Activated CD8-positive, alpha-beta memory T cell treated with anti-CD3 and anti-CD28 coated beads for 4 hours (primary cell): ENCODE measurements at places on chromosomes 7 and 10.

- no peak for DNase-seq
These were observed 35.9 kb upstream of the INHBA start for GRCh38 chr7:41738806-41739205.

- no peak for DNase-seq
These were observed 35.2 kb downstream of the CREB3L2 start for GRCh38 chr7:137966641-137967142.

DNA sequence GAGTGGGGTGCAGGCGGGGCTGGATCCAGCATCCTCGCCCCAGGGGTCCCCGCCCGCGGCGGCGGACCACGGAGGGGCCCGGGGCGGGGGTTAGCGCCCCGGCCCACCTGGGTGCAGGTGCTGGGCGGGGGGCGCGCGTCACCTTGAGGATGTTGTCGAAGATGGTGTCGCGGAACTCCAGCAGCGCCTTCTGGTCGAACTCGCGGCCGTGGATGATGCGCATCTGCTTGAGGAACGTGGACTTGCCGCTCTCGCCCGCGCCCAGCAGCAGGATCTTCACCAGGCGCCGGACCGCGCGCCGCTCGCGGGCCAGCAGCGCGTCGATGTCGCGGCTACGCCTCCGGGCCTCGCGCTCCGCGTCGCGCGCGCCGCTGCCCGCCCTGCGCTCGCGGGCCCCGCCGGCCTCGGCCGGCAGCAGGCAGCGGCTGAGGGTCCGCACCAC, 376 bp downstream of the GNA12 start:
- DNase-seq = no peak

DNA sequence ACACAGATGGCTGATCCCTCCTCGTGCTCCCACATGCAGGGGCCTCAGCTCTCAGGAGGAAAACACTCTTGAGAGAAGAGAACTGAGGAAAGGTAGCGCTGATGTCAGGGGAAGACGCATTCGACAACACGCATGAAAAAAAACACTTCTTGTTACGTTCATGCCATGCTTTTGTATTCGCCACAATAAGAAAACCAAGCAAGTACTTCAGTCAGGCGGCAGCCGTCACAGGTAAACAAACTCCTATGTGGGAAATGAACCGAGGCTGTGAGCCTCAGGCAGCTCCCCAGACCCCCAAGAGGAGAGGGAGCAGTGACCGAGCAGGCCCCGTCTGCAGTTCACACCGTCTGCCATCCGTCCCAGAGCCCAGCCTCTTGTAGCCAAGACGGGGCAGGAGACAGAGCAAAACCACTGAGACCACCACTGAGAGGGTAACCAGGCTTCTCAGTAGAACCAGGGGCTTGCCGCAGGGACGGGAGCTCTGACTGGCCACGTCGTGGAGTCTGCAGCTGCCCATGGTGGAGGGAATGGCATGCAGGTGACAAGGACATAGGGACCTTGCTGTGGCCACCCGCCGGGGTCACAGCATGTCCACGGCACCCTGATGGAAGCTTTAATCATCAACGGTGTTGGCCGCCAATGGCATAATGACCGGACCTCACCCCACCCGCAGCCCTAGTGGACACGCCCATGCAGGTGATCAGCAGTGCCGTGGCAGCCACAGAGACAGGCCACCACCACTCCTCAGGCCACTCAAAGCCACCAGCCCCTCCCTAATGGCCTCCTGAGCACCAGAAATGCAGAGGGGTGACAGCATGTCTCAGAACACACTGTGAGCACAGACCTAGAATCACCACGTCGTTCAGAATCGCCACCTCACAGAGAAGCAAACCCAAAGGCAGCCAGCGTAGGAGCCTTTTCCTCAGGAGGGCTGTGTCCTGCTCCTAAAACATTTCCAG, 304.3 kb downstream of the PTPRN2 start:
- DNase-seq = no peak

- DNase-seq = no peak
These were observed 34.0 kb upstream of the LBX1 start for GRCh38 chr10:101263150-101263752.
